Forelimb muscle (tissue), 1 donor: ENCODE measurements at places on chromosomes 7 and 10.

- no peak for DNase-seq
Observed at GRCh38 chr7:20076835-20077234, 140.3 kb downstream of the MACC1 start.

DNA sequence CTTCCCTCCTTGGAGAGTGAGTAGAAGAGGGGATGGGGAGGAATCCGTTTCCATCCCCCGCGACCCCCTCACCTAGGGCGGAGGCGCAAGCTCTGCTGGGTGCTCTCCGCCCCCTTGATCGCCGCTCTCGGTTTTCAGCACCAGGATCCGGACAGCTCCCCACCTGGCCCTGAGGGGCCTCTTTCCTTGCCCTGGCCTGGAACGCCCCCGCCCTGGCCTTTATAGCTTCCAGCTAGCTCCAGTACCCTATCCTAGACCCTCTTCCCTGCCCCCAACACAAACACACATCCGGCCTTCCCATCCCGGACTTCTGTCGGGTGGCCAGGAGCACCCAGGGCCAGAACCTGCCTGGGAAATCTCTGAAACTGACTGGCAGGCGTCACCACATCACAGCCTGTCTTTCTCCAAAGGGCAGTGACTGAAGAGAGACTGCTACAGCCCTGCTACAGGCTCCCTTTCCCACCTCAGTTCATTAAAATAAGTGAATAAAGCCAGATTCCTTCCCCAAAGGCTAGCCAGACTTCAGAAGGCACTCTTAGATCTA is 72.3 kb upstream of the LEP start:
- no peak for DNase-seq

GRCh38 chr10:132702601-132703418 is 83.1 kb downstream of the NKX6-2 start:
- DNase-seq, result no peak

DNA sequence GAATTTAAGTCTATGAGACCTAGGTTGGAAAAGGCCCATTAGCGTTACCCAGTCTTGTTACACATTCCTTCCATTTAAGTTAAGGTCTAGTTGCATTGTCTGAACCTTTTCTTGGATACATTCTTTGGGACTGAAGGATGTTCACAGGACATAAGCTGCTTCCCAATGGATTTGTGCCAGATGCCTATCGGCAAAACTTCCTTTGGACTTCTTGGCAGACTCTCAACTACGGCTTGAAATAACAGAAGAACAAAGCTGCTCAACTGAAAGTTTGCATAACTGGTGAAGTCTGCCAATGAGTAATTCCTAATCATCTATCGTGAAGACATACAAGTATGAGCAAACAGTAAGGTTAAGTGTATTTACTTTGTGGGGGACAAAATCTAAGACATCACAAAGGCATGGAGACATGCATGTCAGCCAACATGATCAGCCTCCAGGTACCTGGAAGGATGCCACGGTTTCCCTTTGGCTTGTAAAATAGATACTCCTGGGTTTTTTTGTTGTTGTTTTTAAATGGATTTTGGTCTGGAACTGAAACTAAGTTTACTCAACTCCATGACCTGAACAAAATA is 35.4 kb downstream of the MALSU1 start:
- no peak for DNase-seq

DNA sequence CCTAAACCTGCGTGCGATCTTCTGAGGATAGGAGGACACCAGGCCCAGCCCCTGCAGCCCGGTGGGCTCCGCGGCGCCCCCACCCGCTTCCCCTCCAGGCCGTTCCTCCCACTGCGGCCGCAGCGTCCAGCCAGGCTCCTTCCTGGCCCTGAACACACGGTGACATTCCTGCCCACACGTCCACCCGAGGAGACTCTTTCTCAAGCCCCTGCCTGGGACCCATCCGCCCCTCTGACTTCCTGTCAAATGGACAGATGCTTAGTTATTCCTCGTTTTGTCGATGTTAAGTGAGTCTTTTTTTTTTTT is 32.4 kb upstream of the RNF32 start:
- DNase-seq, result no peak

DNA sequence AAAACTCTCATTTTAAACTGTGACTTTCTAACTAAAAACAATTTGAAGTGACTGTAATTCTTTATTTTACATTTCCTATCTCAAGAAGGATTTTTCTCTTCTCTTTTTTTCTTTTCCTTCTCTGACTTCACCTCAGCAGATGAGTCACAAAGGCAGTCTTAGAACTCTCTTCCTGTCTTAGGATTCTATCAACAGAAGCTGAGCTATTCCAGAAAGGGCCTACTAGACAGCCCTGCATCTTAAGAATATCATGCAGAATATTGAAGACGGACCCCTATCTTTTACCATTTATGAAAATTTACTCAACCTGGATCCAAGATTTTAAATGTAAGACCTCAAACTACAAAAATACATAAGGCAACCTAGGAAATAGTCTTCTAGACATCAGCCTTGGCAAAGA is 365.7 kb upstream of the SEMA3C start:
- no peak for DNase-seq
